COLO829 (cell line): ENCODE measurements at places on chromosomes 2 and 18.

GRCh38 chr2:74020702-74021406 is 36.1 kb downstream of the TET3 start:
- DNase-seq, result no peak

GRCh38 chr2:54380670-54381069 is 75.5 kb upstream of the SPTBN1 start:
- no peak for DNase-seq

DNA sequence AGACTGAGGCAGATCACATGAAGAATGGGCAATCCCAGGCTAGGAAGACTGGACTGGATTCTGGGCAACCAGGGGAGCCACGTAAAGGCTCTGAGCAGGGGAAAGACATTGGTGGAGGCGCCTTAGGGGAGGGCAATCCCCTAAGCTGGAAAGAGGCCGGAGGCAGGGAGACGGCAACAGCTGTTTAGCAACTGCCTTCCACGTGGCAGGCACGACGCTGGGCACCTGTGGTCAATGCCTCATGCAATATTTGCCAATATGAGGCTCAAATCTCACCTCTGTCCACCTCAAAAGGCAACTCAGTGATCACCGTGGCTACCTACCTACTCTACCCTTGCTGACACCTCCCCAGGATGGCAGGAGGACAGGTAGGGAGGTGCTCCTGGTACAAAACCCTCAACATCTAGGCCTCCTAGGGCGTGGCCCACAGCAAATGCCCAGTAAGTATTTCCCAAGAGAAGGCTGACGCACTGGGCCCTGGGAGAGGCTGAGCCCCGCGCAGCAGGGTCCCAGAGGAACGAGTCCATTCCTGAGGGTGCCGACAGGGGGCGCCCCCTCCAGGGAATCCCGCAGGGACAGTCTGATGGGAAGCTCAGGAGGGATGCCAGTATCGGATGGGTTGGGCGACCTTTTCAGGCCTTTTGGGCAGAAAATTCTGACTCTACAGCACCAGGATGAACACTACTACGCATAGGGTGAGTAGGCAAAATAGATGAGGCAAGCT is 8.9 kb downstream of the BOLA3 start:
- no peak for DNase-seq

- DNase-seq, result no peak
Observed at GRCh38 chr18:46566111-46566510, 90.9 kb downstream of the LOXHD1 start.
